ENCODE measurements at places on chromosomes 11 and 22. TPM values are rescaled to one million over a fixed set of nuclear protein-coding genes. Genes with fewer than 3 reads are reported as not detected.
A peak's percentile ranks its signal among the peaks of the same experiment; 100 is the strongest.

The KRTAP5-1 gene
- total RNA-seq, result not detected

The XRRA1 gene
- total RNA-seq, result 80.8 TPM

The VSIG10L2 gene
- not detected for total RNA-seq

The FXYD2 gene
- total RNA-seq, result 19.5 TPM

The DCDC1 gene
- total RNA-seq, result not detected

The DCHS1 gene
- total RNA-seq, result 0.84 TPM

The CTTN gene
- not detected for total RNA-seq

The CCDC157 gene
- 3.6 TPM for total RNA-seq

The AQP11 gene
- total RNA-seq, result 0.49 TPM

DNA sequence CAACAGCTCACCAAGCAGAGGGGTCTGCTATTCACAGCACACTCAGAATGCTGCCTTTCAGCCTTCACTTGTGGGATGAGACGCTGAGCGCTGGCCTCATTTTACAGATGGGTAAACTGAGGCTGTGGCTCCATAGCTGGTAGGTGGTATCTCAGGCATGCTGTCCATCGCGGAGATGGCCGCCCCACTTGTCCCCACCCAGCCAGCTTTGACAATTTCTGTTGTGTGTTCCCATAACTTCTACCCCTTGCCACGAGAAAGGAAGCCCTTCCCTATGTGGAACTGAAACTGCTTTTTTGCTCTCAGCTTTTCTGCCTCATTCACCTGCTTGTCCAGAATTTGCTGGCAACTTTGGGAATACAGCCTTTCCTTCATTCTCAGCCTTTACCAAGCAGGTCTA is 36.1 kb upstream of the NNMT start:
- H3K27ac ChIP-seq, result no peak overlapping the region
- H3K27me3 ChIP-seq, result no peaks in the 10 kb centered on the region
- DNase-seq, result no peak
- no peaks in the 10 kb centered on the region for H3K36me3 ChIP-seq
- peaks cover 34% of the 10 kb centered on the region for H3K4me1 ChIP-seq

GRCh38 chr11:109275931-109276330 is 146.1 kb upstream of the C11orf87 start:
- H3K36me3 ChIP-seq, result no peaks in the 10 kb centered on the region
- DNase-seq, result no peak
- H3K27ac ChIP-seq, result no peak overlapping the region
- no peaks in the 10 kb centered on the region for H3K27me3 ChIP-seq
- no peak overlapping the region for H3K4me3 ChIP-seq
- H3K4me1 ChIP-seq, result no peaks in the 10 kb centered on the region

DNA sequence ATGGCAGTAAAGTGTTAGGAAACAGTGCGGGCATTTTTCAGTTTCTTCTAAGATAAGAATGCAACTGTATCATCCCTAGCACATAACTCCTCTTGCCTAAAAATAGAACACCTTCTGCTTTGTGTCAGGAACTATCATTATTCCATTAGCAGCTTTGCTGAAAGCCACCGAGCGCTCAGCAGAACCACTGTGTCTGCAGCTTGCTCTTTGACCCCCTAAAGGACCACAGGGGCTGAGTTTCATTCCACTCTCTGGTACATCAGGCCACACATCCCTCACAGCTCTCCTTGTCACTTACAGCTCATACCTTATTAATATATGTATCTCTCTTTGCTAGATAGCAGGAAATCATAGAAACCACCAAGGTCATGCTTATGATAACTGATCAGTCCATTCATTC is 360.2 kb downstream of the KCNA4 start:
- no peak overlapping the region for H3K27ac ChIP-seq
- no peaks in the 10 kb centered on the region for H3K36me3 ChIP-seq
- H3K4me1 ChIP-seq, result no peaks in the 10 kb centered on the region
- H3K4me3 ChIP-seq, result no peak overlapping the region
- DNase-seq, result no peak

GRCh38 chr11:3807909-3808860 is at the start of gene PGAP2:
PGAP2 (plus strand) TSS chr11:3808560; CDS start chr11:3811260, 2,700 bp downstream.
- DNase-seq, result peak; percentile 71
- H3K27me3 ChIP-seq, result no peaks in the 10 kb centered on the region
- H3K4me3 ChIP-seq, result peak within 1 kb of the TSS; percentile 96
- peaks cover 17% of the 10 kb centered on the region for H3K4me1 ChIP-seq

- no peak for DNase-seq
- H3K4me1 ChIP-seq, result no peaks in the 10 kb centered on the region
- H3K27ac ChIP-seq, result no peak overlapping the region
- H3K4me3 ChIP-seq, result no peak overlapping the region
- H3K36me3 ChIP-seq, result no peaks in the 10 kb centered on the region
Measured at GRCh38 chr11:133137939-133138338, 394.4 kb downstream of the OPCML start.

- peaks cover 20% of the 10 kb centered on the region for H3K27me3 ChIP-seq
- no peak for DNase-seq
- no peaks in the 10 kb centered on the region for H3K36me3 ChIP-seq
- no peak within 1 kb of the TSS for H3K27ac ChIP-seq
- no peak within 1 kb of the TSS for H3K4me3 ChIP-seq
- H3K4me1 ChIP-seq, result peaks cover 4% of the 10 kb centered on the region
Measured at GRCh38 chr22:40679249-40679963, at the start of gene MCHR1. MCHR1 (plus strand) TSS chr22:40679484; CDS start chr22:40679653, 169 bp downstream.

DNA sequence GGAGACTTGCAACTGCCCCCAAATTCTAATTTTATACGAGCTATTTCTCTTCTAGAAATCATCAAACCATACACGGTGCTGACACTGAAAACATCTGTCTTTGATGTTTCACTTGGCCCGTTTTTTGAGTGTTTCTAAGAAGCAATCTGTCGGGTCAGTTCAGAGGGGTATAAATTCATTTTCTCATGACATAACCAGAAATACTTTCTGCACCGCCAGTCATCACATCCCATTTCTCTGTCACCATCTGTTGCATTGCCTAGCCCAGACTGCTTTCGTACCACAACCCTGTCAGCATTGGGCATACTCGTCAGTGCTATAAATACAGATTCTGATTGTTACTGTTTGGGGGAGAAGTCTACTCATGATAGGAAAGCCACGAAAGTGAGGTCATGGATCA is 63.1 kb upstream of the CCDC90B start:
- no peak overlapping the region for H3K27ac ChIP-seq
- no peak overlapping the region for H3K4me3 ChIP-seq
- no peaks in the 10 kb centered on the region for H3K36me3 ChIP-seq
- no peaks in the 10 kb centered on the region for H3K4me1 ChIP-seq
- DNase-seq, result no peak

DNA sequence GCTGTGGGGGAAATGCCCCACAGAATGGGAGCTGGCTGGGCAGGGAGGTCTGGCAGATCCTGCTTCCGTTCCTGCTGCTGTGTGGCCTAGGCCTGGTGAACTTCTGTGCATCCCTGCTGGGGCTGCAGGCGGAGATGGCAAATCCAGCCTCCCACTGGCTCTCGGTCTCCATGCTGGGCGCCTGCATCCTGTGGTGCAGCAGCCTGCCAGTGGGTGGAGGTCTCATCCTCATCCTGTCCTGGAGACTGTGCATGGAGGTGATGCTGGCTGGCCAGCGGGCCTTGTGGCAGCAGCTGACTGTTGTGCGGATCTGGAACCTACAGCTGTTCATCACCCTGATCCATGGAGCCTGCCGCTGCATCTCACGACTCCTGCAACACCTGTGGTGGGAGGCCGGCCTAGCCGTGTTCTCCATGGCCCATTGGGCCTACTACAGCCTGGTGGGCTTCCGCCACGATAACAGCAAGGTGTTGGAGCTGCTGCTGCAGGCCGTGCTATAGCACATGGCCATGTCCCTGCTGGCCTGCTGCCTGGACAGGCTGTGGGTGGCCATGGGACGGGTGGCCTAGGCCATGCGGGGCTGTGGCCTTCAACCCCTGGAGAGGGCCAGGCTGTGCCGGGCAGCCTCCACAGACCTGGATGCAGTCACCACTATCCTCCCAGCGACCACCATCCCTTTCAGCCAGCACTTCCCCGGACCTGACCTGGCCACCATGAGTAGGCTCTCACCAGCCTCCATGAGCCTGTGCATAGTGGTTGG is 8.8 kb upstream of the RPL3 start:
- H3K27ac ChIP-seq, result no peak overlapping the region
- H3K4me3 ChIP-seq, result no peak overlapping the region
- no peaks in the 10 kb centered on the region for H3K4me1 ChIP-seq
- peak; percentile 7 for DNase-seq
- no peaks in the 10 kb centered on the region for H3K36me3 ChIP-seq

- H3K4me3 ChIP-seq, result no peak overlapping the region
- DNase-seq, result peak; percentile 82
- peaks cover 22% of the 10 kb centered on the region for H3K4me1 ChIP-seq
- no peaks in the 10 kb centered on the region for H3K27me3 ChIP-seq
- H3K27ac ChIP-seq, result no peak overlapping the region
Measured at GRCh38 chr11:75802913-75803820, 11.8 kb upstream of the UVRAG start.

- H3K4me3 ChIP-seq, result no peak overlapping the region
- H3K27ac ChIP-seq, result no peak overlapping the region
- no peaks in the 10 kb centered on the region for H3K4me1 ChIP-seq
- DNase-seq, result no peak
- no peaks in the 10 kb centered on the region for H3K36me3 ChIP-seq
- H3K27me3 ChIP-seq, result no peaks in the 10 kb centered on the region
Measured at GRCh38 chr11:92222701-92223100, 1.9 kb upstream of the FAT3 start.

DNA sequence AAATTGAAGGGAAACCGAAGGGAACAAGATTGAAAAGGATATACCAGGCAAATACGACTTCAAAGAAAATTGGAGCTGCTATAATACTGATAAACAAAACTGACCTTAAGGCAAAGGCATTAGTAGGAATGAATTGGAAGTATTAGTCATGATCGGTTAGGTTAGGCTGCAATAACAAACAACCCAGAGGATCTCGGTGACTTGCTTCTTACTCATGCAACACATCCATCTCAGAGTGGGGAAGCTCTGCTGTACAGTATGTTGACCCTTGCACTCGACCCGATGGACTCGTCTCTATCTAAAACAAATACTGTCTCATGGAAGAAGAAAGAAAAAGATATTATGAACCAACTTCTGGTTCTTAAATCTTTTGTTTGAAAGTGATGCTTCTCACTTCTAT is 42.3 kb downstream of the SPATA19 start:
- DNase-seq, result no peak
- H3K4me1 ChIP-seq, result no peaks in the 10 kb centered on the region
- H3K4me3 ChIP-seq, result no peak overlapping the region
- H3K36me3 ChIP-seq, result no peaks in the 10 kb centered on the region
- H3K27ac ChIP-seq, result no peak overlapping the region

DNA sequence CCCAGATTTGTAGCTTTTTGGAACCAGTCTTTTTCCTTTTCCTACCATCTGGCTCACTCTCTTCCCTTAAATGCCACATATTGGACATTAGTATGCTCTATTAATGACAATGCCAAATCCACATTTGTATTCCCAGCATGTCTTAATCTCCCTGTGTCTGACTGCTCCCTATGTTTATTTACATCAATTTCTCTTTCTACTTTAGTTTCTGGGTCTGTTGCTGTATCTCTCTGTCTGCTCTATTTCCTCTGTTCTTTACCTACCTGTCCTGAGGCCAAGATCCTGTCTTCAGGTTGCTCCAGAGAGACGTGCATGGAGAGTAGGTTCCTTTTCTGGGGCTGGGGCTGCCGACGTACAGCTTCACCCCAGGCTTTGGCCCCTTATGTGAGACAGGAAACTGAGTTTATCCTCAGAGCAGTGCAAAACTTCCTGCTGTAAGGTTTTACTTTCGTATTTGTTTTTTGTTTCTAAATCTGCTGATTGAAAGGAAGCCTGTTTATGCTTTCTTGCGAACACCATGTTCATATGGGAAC is 25.6 kb downstream of the OR2AG2 start:
- DNase-seq, result peak; percentile 74
- no peaks in the 10 kb centered on the region for H3K27me3 ChIP-seq
- peak overlapping the region; percentile 95 for H3K4me3 ChIP-seq
- H3K27ac ChIP-seq, result peak overlapping the region; percentile 95

DNA sequence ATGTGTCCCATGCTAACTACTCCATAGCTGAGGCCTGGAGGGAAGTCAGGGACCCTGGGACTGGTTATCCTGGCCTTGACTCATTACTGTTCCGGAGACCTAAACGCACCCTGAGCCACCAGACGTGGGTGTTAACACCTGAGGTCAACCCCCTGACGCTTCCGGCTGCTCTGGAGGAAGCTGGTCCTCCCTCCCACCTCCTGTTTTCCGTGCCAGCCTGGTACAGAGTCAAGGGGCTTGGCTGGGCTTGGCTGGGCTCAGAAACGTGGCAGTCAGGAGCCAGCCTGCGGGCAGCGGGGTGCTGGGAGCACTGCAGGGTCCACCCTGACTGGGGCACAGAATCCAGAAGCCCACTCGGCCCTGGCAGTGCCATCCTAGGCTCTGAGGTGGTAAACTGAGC is 2.6 kb downstream of the TMPRSS4 start:
- peaks cover 4% of the 10 kb centered on the region for H3K27me3 ChIP-seq
- no peak overlapping the region for H3K27ac ChIP-seq
- no peaks in the 10 kb centered on the region for H3K4me1 ChIP-seq
- no peaks in the 10 kb centered on the region for H3K36me3 ChIP-seq
- H3K4me3 ChIP-seq, result no peak overlapping the region

DNA sequence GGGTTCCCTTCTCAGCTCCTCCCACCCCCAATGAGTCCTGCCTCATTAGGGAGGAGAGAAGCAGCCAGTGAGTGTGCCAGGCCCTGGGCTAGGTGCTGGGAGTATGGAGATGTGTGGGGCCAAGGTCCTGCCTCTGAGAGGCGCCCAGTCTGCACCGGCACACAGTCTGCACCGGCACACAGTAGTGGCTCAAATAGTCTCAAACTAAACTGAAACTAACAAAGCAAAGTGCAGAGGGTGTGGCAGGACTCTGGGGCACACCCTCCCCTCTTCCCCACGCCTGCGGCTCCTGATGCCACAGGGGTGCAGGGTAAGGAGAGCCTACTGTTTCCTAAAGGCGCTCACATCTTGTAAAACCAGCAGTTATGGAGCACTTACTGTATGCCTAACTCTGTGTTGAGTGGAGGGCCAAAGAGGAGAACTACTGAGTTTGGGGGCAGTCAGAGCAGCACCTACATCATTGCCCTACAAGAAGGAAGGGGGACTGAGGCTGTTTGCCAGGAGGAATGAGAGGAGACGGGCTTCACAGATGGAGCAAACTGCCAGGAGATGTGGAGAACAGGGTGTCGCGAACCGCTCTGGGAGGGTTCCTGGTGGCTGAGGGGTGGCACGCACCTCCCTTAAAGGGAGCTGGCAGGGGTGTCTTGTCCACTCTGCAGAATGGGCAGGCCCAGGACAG is 939 bp upstream of the SH3BP1 start:
- DNase-seq, result peak; percentile 51
- peaks cover 83% of the 10 kb centered on the region for H3K4me1 ChIP-seq
- H3K27me3 ChIP-seq, result no peaks in the 10 kb centered on the region
- H3K36me3 ChIP-seq, result no peaks in the 10 kb centered on the region
- H3K4me3 ChIP-seq, result peak overlapping the region; percentile 71

DNA sequence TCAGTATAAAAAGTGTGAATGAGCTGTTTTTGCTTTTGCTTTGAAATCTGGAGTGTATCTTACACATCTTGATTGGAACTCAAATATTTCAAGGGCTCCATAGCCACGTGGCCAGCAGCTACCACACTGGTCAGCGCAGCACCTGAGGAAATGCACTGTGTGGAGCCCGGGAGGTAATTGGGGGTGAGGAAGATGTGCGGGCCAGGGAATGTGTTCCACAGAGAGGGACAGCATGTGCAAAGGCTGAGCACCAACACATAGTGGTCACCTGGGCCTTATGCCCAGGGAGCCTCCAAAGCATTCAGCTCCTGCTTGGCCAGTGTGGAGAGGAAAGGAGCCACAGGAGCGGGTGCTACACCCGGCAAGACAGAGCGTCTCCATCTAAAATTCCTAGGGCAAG is 20.8 kb downstream of the RELT start:
- no peak overlapping the region for H3K4me3 ChIP-seq
- DNase-seq, result no peak
- no peak overlapping the region for H3K27ac ChIP-seq
- H3K27me3 ChIP-seq, result no peaks in the 10 kb centered on the region
- H3K4me1 ChIP-seq, result peaks cover 3% of the 10 kb centered on the region

- no peak for DNase-seq
- H3K27ac ChIP-seq, result no peak overlapping the region
- peaks cover 2% of the 10 kb centered on the region for H3K36me3 ChIP-seq
Measured at GRCh38 chr11:66815646-66816045, 27.6 kb upstream of the RCE1 start.
